ENCODE measurements at places on chromosomes 13 and 19.

GRCh38 chr19:43674183-43674582, 4.2 kb upstream of the PLAUR start:
- H3K27me3 ChIP-seq, result peaks cover 32% of the 10 kb centered on the region
- peaks cover 35% of the 10 kb centered on the region for H3K4me1 ChIP-seq
- no peaks in the 10 kb centered on the region for H3K36me3 ChIP-seq
- DNase-seq, result no peak
- H3K4me3 ChIP-seq, result no peak overlapping the region

DNA sequence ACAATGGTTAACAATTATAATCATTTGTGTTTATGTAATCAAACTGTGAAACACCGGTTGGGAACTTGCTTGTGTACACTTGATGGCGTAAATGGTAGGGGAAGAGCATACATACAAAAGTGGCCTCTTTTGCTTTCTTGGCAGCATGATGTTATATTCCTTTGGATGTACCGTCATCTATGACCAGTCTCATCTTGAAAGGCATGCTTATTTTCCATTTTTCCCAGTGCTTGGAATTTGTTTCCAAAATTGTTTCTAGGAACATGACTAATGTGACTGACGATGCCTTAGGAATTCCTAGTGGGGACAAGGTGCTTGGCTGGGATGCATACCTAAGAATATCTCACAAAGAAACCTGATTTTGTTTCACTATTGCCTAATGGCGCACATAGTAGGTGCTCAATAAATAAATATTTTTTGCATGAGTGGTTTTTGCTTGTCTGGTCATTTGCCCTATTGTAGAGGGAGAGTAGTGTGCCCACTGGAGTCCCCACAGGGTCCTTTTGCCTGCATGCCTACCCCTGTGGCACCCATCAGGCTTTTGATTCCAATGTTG, 45.5 kb downstream of the SAE1 start:
- H3K27me3 ChIP-seq, result no peaks in the 10 kb centered on the region
- peak overlapping the region; percentile 27 for H3K4me3 ChIP-seq
- peaks cover 64% of the 10 kb centered on the region for H3K4me1 ChIP-seq

DNA sequence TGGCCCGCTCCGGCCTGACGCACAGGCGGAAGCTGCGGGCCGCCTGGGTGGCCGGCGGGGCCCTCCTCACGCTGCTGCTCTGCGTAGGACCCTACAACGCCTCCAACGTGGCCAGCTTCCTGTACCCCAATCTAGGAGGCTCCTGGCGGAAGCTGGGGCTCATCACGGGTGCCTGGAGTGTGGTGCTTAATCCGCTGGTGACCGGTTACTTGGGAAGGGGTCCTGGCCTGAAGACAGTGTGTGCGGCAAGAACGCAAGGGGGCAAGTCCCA, 4.4 kb downstream of the FFAR1 start:
- peaks cover 23% of the 10 kb centered on the region for H3K4me1 ChIP-seq
- peaks cover 70% of the 10 kb centered on the region for H3K27me3 ChIP-seq
- no peak for DNase-seq
- no peak overlapping the region for H3K4me3 ChIP-seq
- no peak overlapping the region for H3K27ac ChIP-seq
- no peaks in the 10 kb centered on the region for H3K36me3 ChIP-seq

- H3K4me3 ChIP-seq, result no peak overlapping the region
- DNase-seq, result no peak
- peaks cover 23% of the 10 kb centered on the region for H3K4me1 ChIP-seq
- H3K36me3 ChIP-seq, result peaks cover 1% of the 10 kb centered on the region
- no peak overlapping the region for H3K27ac ChIP-seq
- H3K27me3 ChIP-seq, result no peaks in the 10 kb centered on the region
Measured at GRCh38 chr13:46339035-46339666, 47.9 kb downstream of the RUBCNL start.

DNA sequence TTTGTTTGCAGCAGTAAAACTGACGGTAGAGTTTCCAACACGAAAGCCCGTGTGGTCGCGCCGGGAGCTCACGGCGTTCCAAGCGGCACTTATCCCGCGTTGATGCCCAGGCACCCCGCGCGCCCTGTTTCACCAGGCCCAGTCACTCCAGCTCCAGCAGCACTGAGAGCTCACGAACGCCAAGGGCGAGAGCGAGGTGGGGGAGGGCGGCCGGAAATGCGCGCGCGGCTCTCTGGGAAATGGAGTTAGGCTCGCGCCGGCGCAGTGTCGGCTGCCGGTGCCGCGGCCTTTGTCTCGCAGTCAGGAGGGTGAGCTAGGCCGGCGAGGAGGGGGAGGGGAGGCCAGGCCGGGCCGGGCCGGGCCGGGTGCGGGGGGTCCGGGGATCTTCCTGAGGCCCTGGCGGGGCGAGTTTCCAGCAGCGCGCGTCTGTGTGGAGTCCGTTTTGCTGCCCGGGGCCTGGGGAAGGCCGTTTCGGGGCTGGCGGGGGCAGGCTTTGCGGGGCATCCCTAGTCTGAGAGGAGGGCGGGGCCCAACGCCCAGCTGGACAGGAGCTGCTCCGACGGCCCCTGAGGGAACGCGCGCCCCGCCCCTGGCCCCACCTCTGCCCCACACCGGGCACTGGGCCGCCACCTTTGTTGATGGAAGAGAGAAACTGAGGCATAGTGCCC, at the start of gene ZNF135:
Gene ZNF135, plus strand, starts transcription at position 280 of the 668 bp plus-strand sequence. CDS start 721 bp downstream, outside the sequence.
- peaks cover 19% of the 10 kb centered on the region for H3K36me3 ChIP-seq
- DNase-seq, result peak; percentile 67
- H3K27me3 ChIP-seq, result no peaks in the 10 kb centered on the region
- H3K4me1 ChIP-seq, result peaks cover 5% of the 10 kb centered on the region
- peak within 1 kb of the TSS; percentile 65 for H3K4me3 ChIP-seq
